ENCODE measurements at places on chromosomes 16 and 17.

DNA sequence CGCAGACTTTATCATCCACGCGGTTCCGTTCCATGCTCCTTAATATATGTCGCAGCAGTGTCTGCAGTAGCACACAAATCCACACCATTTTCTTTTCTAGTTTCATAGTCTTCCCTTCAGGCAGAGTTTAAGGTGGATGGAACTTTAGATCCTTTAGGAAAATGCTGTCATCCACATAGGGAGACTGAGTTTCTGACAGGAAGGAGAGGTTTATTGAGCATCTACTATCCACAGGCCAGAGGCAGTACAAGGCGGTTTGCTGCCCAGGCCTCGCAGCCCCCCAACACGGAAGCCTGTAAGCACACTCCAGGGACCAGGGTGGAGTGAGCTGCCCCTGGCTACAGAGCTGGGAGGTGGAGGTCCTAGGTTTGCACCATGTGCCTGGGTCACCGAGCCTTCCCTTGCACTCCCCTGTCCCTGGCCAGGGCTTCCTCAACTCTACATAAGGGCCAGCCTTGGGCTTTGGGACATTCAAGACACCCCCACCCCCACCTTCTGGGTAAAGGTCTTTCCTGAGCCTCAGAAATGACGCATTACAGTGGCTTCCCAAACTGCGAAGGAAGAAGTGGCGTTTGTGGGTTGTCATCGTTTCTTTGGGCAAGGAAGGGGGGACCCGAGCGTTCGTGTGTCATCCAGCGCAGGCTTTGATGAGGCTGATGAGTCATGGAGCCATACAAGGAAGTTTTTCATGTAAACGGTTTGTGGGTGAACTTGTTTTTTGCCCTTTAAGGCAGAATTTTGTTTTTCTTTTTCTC is 146.5 kb upstream of the PLCG2 start:
- no peak for DNase-seq

GRCh38 chr17:15954222-15954621 is 9.3 kb downstream of the ADORA2B start:
- no peak for DNase-seq

GRCh38 chr17:64413513-64413912 is 22.9 kb upstream of the PECAM1 start:
- DNase-seq: no peak

GRCh38 chr16:86584726-86585721 is 6.7 kb downstream of the FOXL1 start:
- peak; percentile 41 for DNase-seq

DNA sequence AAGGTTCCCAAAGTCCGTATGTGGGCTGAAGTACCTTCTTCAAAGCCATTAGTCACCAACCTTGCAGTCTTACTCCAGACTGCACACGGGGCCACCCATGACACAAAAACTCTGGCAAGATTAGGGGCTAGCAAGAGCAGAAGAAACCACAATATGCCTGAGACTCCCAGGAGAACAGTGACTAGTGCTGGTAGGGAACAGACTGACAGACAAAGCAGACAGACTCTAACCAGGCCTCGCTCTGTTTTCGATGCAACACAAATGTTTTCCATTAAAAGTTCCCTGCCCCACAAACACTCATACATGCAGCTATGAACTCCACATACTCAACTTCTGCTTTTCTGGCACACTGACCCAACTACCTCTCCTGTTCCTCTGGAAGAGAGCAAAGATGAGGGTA is 102.2 kb downstream of the HIC1 start:
- DNase-seq: no peak

- DNase-seq: no peak
Measured at GRCh38 chr16:1310832-1311200, 1.4 kb downstream of the UBE2I start.

GRCh38 chr16:31484491-31485171 is 1.7 kb downstream of the SLC5A2 start:
- peak; percentile 49 for DNase-seq

DNA sequence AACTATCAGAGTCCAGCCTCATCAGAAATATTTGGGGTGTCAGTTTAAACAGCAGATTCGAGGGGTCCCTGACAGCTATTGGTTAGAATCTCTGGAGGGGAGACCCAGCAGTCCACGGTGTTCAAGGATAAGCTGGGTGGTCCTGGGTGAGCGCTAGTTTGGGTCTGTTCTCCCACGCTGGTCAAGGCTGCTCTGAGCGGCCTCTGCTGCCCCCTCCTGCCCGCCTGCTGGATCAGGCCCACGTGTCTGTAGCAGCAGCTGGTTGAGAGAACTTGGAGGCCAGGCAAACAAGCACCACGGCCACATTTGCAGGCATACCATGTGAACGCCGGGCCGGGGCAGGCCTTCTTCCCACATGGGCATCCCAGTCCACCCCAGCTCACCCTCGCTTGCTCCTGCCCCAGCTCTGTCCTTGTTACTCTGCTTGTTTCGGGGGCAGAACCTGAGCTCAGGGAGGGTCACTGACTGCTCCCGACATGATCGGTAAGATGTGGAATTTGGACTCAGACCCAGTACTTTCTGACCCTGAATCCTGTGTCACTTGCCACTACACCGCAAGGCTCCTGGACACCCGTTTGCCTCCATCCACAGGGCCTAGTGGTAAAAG is 7.4 kb downstream of the FOXF1 start:
- DNase-seq: peak; percentile 84

GRCh38 chr17:74183411-74183810 is 20.1 kb upstream of the RPL38 start:
- no peak for DNase-seq

- no peak for DNase-seq
Measured at GRCh38 chr16:67357561-67357960, 30.9 kb downstream of the LRRC36 start.

DNA sequence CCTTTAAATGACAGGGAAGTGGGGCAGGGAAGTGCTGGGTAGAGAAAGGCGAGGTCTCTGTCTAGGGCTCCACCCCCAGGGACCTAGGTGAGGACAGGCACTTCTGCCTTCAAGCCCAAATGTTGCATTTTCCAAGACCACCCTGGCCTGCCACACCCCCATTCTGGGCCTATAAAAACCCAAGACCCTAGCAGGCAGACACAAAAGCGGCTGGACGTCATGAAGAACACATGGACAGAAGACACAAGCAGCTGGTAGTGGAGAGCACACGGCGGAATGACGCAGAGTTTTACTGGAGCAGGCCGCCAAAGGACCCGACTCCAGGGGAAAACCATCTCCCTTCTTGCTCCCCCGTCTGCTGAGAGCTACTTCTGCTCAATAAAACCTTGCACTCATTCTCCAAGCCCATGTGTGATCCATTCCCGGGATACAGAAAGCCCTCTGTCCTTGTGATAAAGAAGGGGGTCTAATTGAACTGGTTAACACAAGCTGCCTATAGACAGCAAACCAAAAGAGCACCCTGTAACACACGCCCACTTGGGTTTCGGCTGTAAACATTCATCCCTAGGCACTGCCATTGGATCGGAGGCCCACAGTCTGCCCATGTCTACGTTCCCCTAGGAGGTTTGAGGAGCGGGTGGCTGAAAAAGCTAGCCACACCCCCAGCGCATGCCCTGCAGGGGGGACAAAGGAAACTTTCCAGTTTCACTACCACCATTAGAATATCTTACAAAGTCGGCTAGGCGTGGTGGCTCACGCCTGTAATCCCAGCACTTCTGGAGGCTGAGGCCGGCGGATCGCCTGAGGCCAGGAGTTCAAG is 622.2 kb upstream of the SALL1 start:
- no peak for DNase-seq

GRCh38 chr17:82736511-82737185 is 1.2 kb downstream of the FN3K start:
- no peak for DNase-seq

DNA sequence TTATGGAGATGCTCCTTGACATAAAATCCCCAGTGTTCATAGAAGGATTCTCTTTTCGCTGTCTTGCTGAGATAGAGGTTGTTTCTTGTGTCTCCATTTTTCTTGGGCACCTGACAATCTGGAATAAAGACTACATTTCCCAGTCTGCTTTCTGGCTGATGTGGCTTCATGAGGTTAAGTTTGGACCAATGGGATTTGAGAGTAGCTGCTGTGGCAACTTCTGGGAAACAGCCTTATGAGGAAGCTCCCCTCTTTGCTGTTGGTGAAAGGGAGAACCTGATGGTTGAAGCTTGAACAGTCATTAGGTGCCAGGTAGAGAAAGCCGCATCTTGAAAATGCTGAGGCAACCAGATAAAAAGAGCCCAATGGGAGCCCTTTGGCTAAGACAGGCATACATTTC is 24.4 kb downstream of the HS3ST4 start:
- DNase-seq: no peak
